ENCODE measurements at places on chromosomes 3 and 15. TPM values are rescaled to one million over a fixed set of nuclear protein-coding genes. Genes with fewer than 3 reads are reported as not detected.

GRCh38 chr3:69085833-69086722 is 1.3 kb downstream of the ARL6IP5 start:
- DNase-seq = peak; percentile 94

Gene MYRIP
- total RNA-seq = 0.32 TPM

Gene PLSCR2
- total RNA-seq = not detected

Gene OSBPL10
- total RNA-seq = 8.1 TPM

Gene TMEM207
- not detected for total RNA-seq

DNA sequence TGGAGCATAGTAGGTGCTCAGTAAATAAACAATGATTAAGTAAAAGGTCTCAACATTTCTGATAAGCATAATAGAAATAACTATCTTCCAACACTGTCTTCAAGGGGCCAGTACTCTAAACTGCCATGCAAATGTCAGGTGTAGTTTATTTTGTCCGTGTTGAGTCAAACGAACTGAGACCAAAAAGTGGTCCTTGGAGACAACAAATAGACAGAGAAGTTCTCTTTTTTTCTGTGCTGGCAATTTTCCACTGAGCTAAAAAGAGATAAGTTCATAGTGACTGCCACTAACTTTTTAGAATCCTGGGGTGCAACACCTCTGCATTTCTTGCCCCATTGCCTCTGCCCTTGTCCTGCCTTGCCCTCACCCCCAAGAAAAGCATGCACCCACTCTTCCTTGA is 14.7 kb upstream of the MBNL1 start:
- no peak for DNase-seq

Gene CELF6
- 0.22 TPM for total RNA-seq

Gene TTLL13
- total RNA-seq = not detected

- DNase-seq = peak; percentile 89
Measured at GRCh38 chr3:132788301-132788671, 66.1 kb upstream of the NPHP3 start.

Gene TCAIM
- total RNA-seq = 14.3 TPM

Gene GOLGA8O
- not detected for total RNA-seq

DNA sequence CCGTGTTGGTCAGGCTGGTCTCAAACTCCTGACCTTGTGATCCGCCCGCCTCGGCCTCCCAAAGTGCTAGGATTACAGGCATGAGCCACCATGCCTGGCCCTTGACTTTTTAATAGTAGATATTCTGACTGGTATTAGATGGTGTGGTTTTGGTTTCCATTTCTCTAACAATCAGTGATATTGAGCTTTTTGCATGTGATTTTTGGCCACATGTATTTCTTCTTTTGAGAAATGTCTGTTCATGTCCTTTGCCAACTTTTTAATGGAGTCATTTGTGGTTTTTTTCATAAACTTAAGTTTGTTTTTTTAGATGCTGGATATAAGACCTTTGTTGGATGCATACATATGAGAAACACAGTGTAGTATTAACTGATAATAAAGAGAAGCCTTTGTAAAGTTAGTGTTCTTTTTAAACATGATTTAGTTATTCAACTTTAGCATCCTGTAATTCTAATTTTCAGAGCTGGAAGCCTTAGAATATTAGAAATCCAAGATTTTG is 280.8 kb downstream of the RBMS3 start:
- no peak for DNase-seq

- DNase-seq = no peak
Measured at GRCh38 chr3:71902258-71903111, 117.5 kb upstream of the PROK2 start.
